ENCODE measurements at places on chromosomes 6 and 20.

GRCh38 chr6:25004357-25004756 is 68.6 kb upstream of the RIPOR2 start:
- no peak for DNase-seq

DNA sequence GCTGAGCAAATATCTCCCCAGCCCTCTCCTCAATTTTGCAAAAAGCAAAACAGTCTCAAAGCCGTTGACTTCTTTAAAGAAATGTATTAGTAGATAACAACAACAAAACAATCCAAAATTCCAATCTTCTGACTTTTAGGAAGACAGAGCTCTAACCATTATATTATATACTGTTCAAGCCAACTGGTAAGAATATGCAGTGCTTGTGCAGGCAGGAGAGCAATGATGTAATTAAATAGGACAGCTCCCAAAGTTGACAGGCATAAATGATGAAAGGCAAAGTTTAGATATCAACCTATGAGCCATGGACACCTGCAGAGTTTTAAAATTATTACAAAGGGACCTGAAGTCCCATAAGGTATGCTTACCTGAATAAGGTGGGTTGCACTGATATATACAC is 16.6 kb upstream of the CEP85L start:
- DNase-seq = no peak

DNA sequence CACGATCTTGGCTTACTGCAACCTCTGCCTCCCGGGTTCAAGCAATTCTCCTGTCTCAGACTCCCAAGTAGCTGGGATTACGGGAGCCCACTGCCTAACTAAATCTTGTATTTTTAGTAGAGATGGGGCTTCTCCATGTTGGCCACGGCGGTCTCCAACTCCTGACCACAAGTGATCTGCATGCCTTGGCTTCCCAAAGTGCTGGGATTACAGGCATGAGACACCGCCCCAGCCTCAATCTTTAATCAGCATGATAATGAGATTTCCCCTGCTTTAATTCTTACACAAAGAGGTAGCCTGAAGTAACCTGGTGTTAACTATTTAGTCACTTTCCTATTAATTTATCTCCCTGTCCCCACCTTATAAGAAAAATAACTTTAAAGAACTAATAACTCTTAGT is 31.3 kb upstream of the TRDN start:
- DNase-seq = no peak

DNA sequence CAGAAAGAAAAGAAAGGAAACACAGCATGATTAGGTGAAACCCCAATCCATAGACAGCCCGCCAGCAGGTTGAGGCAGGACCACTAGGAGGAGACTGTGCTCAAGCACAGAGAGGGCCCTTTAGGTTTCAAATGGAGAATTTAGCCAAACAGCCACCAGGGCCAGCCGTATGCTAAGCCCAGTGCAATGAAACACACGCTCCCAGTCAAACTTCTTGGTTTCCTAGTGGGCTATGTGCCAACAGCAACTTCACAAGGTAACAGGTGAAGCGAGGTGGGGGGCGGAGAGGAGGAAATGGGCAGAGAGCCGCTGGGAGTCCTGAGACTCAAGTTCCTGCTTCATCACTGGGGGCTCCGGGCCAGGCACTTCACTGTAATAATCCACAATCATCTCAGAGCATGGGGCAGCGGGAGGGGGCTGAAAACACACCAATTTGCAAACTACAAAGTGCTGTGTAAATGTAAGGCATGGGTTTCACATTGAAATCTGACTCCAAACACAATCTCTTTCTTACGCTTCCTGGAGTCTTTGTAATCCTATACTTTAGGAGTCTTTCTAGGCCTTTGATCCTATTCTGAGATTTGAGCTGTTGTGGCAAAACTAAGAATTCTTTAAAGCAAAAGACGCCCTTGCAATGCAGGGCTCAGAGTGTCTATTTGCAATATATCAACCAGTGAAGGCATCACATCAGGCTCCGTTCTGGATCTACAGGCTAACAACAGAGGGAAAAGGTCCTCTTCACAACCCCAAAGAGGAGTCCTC is 117.3 kb downstream of the OPRM1 start:
- DNase-seq = peak; percentile 47
